ENCODE measurements at places on chromosomes 16 and 17.

DNA sequence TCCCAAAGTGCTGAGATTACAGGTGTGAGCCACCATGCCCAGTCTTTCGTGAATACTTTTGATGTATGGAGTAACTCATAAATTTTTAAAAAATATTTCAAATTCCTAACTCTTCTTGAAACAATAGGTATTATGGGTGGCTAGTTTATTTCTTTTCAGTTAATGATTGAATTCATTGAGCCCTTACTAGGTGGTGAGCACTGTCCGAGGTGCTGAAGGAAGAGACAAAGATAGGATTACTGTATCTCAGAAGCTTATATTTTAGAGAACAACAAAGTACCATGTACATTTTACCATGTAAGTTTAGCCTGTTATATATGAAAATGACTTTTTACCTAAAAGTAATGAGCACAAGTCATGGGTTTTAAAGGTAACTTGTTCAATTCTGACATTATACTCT lies 418.3 kb downstream of the NPIPA7 start:
- DNase-seq = no peak

DNA sequence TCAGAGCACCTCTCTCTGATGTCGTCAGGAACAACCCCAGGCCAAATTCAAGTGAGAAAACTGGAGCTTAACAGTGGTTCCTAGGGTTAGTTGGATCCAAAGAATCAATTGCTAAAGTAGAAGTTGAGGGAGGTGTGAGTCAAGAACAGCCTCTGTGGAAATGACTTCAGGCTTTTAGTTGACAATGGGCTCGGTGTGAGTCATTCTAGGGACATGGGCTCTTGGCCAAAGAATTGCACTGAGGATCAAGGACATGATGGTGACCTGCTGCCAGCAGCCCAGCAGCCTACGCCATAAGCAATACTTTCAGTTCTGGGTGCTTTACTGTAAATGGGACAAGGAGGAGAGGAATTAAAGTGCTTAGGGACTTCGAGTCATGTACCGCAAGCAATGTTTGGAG lies 32.1 kb upstream of the SMURF2 start:
- DNase-seq = no peak

DNA sequence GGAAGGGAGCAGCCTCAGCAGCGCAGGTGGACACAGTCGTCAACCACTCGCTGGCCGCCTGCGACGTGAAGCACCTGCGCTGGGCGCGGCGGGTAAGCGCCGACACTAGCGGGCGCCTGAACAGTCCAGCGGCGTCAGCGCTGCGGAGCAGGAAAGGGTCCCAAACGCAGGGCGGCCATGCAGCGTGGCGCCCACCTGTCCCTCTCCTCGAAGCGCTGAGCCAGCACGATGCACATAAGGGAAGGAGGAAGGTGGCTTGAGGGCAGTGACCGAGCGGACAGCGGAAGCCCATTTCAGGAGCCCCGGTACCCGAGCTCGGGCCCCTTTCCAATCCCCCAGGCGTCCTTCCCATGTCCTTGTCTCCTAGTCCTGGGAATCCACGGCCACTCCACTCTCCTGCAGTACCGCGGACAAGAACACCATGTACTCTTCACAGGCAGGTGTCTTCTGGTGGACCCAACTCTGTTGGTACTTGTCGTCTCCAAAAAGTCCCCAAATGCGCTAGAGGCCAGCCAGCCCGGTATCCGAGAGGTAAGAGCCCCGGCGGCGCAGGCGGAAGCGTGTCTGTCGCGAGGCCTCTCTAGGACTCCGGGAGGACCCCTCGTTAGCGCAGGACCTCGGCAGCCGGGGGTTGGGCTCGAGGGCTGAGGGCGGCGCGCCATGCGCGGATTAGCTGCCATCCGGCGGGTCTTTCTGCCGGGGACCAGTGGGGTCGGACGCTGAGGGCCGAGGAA lies 14.4 kb downstream of the ZNF232 start:
- DNase-seq = peak; percentile 82

DNA sequence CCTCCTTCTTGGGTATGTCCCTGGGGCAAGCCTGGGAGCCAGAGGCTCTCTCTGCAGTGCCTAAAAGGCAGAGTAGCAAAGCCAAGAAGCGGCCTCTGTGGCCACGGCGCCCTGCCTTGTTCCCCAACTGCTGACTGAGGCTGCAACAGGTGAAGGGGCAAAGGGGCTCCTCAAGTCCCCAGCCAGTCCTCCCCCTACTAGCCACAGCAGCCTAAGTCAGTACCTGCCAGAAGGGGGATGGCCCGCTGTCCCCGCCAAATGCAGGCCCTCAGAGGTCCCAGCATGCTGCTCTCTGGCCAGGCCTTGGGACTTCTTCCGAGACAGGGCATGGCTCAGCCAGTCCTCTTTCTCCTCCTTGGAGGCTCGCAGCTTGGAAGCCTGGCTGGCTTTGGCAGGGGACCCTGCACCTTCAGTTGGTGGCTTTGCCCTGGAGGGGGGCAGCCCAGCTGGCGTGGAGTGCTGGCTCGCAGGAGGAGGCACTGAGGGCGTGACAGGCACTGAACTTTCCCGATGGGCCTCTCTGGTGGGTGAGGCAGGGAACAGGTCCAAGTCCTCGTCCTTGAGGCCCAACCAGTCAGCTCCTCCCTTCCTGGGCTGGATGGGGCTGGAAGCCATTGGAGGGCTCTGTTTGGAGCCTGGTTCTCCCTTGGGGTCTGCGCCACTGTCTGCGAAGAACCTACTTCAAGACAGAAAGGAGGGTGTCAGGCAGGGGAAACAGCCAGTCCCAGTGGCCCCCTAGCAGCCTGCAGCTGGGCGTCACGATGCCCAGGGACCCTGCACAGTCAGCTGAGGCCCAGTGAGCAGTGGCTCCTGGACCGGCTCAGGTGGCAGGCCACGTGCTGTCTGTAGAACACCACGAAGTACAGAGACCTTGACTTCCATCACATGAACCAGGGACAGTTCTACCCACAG lies 17.6 kb downstream of the FBF1 start:
- no peak for DNase-seq

DNA sequence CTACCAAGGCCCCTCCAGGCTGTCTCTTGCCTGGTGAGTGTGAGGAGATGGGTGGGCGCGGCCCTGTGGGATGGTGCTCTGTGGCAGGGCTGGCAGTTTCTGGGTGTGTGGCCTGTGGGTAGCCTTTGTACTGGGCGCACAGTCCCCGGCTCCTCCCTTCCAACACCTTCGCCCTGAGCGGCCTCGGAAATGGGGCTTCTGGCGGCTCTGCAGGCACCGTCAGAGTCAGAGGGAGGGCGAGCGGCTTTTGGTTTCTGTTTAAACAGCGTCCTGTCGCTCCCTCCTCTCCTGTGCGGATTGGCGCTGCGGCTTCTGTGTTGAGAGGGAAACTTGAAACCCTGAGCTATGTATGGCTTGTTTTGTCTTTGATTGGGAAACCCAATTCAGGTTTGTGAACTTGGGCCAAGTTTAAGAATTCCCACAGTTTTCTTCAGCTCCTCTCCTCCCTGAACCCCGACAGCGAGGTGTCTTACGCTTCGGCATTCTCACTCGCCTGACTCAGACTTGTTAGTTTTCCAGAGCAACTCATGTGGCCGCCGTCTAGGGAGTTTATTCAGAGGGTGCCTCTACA lies 8.3 kb upstream of the ZNF750 start:
- DNase-seq = peak; percentile 64

DNA sequence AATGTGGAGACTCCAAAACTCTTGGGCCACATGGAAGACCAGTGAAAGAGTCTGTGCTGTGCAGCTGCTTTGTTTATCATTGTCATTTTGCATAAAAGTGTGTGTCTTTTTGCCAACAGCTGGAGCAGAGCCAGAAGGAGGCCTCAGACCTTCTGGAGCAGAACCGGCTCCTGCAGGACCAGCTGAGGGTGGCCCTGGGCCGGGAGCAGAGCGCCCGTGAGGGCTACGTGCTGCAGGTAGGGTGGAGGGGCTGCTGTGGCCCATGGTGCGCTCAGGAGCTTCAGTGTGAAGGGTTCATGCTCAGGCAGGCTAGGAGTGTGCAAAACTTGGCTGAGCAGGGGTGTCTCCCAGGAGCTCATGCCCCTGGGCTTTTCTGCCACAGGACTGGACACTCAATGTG lies 45.0 kb downstream of the PLD6 start:
- no peak for DNase-seq

GRCh38 chr16:66088681-66089080 lies 277.8 kb upstream of the CDH5 start:
- peak; percentile 29 for DNase-seq

DNA sequence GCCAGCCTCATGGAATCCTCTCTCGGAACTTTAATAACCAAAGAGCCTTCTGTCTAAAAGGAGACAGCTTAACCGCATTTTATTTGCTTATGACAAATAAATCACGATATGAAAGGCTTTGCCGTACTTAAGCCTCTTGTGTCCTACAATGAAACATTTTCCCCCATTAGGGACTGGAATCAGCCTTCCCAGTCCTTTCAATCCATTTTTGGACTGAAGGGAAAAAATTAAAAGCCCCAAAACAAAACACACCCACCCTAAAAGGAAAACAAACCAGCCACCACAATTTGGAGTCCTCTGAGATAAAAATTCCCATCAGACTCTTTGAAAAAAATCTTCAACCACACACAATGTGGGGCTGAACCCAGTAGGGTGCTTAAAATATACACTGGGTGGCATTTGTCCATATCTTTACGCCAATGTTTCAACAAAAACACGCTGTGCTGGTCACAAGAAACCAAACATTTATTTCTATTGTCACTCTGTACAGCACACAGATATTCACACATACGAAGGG lies 3.0 kb downstream of the HOXB4 start:
- peak; percentile 71 for DNase-seq

DNA sequence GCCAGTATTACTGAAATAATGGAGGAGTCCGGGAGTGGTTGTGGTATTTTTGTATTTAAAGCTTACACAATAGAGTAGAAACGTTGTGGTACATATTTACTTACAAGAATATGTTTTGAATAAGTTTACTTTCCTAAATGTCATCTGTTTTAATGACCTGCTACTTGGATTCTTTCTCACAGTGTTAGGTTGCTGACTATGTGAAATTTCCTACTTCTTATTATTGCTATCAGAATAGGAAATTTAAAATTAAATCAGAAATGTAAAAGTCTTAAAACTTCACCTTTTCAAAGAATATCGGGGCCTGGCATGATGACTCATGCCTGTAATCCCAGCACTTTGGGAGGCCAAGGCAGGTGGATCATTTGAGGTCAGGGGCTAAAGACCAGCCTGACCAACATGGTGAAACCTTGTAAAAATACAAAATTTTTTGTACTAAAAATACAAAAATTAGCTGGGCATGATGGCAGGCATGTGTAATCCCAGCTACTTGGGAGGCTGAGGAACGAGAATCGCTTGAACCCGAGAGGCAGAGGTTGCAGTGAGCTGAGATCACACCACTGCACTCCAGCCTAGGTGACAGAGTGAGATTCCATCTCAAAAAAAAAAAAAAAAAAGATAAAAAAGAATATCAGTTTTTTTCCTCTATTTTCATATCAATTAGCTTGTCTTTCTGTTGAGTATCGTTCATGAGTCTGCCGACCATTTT lies 77.8 kb downstream of the VMP1 start:
- no peak for DNase-seq

DNA sequence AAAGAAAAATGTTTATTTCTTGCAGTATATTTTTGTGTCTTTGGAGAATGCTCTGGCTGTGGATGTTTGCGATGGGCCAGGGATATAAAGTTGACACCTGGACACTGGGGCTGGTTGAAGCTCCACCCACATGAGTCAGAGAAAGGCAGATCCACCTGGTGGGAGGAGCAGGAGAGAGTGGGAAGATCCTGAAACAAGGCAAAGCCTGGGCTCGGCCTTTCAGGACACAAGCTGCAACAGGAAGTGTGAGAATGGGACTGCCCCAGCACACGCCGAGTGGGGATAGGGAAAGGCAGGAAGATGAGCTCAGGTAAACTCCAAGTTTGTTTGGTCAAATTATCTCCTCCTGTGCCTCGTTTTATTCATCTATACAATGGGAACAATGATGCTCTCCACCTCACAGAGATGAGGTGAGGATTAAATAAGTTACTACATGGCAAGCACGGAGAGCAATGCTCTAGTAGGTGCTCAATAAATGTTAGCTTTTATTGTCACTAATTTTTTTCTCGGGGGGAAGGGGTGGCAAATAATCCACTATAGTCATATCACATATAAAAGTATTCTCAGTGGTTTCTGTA lies 21.4 kb upstream of the PITPNM3 start:
- no peak for DNase-seq

DNA sequence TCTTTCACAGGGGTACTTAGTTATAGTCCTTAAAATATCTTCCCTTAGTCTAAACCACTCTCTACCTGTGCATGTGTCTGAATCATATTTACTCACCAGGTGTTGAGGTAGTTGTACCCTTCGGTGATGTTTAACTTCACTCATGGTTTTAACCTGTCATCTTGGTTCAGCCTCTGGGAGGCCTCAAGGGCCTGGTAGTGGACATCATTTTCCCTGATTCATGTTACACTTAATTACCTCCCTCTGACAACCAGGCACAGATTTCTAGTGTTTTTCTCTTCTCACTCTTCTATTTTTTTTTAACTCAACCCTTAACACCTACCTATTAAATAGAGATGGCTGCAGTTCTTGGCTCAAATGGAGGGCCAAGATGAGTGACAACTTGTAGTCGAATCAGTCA lies 505.4 kb downstream of the TMEM114 start:
- DNase-seq = no peak
